ENCODE measurements at places on chromosomes 5 and 9.

- DNase-seq: no peak
These were observed 45.8 kb downstream of the PLEKHG4B start for GRCh38 chr5:137741-138140.

GRCh38 chr9:31325778-31326177, 1058.7 kb upstream of the ACO1 start:
- DNase-seq: no peak

GRCh38 chr5:109682383-109682782, 7.3 kb upstream of the MAN2A1 start:
- no peak for DNase-seq

DNA sequence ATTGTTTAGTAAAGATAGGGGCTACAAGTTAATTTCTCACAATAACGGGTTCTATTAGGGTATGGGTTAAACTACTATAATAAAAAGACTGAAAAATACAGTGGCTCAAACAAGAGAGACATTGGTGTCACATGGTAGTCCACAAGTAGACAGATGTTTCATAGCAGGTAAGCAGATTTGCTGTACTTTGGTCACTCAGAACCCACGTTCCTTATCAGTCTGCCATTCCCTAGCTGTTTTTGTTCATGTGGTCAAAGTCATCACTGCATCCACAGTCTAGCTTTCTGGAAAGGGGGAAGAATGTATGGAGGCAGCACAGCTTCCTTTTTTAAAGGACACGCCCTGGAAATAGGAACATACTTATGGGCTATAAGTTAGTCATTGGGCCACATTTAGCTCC, 73.0 kb downstream of the SLC12A2 start:
- no peak for DNase-seq
